Activated CD4-positive, alpha-beta T cell treated with anti-CD3 and anti-CD28 coated beads, Interleukin-2, amount 50 U/mL, for 4 hours (primary cell): ENCODE measurements at places on chromosomes 5 and 9.
A peak's percentile ranks its signal among the peaks of the same experiment; 100 is the strongest.

GRCh38 chr5:142863856-142864255, 93.7 kb downstream of the ARHGAP26 start:
- DNase-seq: no peak

DNA sequence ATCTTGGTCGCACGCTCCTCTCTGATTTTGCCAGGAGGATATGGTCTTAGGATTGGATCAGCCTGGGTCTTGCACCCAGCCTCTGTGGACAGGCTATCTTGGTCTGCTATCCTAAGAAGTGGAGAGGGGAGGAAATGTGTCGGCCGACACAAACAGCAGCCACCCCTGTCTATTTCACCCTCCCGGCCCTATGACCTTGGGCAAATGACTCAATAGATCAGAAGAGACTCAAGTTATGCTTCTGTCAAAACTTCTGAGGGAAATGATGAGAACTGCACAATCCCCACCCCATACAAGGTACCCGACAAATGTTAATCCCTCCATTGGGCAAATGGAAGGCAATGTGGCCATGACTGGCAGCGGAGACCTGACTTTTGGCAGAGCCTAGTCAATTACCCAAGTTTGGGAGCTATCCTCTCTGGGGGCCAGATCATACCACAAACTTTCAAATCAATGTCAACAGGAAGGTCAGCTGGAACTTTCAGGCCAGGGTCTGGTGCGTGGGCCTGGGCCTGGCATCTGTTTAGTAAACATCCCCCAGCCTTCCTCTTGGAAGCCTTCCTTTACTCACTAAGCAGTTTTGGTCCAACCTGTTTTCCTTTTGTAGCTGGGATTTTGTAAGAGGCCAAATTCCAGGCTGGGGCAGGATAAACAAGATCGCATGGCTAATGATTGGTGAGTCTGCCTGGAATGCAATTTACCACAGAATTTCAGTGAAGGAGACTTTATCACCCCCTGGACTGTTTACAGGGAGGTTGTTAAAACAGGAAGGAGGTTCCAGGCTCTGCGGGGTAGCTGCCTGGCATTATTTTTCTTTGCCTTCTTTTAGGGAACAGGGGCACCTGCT, 64.2 kb upstream of the CPEB4 start:
- no peak for DNase-seq

- no peak for DNase-seq
Measured at GRCh38 chr5:143023411-143024096, 253.4 kb downstream of the ARHGAP26 start.

DNA sequence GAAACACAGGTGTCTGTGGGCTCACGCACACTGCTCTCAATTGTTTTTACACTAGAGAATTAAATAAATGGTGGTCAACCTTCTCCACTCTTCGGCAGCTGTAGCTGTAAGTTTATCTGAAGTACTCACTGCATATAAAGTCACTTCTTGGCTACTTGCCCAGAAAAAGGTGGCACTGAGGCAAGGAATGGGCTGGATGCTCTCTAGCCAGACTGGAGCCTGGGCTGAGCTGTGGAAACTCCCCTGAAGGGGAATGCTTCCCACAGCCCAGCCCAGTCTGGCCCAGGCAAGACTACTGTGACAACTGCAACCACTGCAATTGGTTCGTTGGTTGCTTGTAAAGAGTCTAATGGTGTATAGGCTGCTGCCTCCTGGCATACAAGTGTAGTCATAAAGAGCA, 4.5 kb downstream of the LEAP2 start:
- DNase-seq: no peak

DNA sequence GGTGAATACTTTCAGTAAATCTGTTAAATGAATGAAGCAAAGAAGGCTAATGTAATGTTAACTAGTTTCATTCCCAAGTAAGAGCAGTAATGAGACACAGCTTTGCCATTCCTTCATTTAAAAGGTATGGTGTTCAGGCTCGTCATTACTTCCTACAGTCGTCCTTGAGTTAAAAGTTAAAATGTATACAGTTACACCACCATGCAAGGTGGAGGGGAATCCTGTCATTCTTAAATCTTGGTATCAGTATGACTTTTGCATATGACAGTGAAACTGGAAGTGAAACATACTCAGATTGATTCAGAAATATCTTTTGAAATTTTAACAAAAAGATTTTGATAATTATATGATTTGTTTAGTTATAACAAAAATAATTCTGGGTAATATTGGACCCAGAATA, 25.9 kb downstream of the MTRR start:
- no peak for DNase-seq

DNA sequence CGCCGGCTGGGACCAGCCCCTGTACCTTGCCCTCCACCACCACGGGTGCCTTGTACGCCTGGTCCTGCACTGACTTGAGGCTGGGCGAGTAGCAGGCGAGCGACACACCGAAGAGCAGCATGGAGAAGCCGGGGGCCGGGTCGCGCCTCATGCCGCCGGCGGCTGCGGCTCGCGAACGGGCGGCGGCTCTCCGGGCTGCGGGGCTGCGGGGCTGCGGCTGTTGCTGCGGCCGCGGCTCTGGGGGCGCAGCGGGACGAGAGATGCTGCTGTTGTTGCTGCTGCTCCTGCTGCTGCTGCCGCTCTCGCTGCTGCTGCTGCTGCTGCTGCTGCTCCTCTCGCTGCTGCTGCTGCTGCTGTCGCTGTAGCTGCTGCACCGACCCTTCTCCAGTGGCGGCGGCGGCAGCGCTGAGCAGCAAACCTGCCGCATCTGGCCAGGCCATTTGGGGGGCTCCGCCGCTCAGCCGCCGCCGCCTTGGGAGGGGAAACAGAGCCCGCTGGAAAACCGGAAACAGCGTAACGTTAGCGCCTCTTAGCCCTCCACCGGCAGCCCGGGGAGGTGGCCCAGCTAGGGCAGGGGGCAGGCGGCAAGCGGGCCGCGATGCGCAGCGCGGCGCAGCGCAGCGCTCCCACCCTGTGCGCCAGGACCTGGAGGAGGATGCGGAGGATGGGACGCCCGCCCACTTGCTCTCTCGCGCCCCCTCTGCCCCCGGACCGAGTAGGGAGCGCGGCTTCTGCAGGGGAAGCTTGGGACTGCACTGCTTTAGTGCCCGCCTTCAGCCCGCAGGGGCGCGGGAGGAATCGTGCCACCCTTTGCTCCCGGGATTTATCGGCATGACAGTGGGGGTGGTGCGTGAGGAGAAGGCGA, at the start of gene NRG2:
NRG2 (minus strand) TSS at position 657 of the 865 bp plus-strand sequence.
- DNase-seq: peak; percentile 25
